Stimulated activated CD4-positive, alpha-beta T cell treated with anti-CD3 and anti-CD28 coated beads, Interleukin-2, amount 100 ng/mL, for 24 hours (primary cell): ENCODE measurements at places on chromosomes 5 and 9.

DNA sequence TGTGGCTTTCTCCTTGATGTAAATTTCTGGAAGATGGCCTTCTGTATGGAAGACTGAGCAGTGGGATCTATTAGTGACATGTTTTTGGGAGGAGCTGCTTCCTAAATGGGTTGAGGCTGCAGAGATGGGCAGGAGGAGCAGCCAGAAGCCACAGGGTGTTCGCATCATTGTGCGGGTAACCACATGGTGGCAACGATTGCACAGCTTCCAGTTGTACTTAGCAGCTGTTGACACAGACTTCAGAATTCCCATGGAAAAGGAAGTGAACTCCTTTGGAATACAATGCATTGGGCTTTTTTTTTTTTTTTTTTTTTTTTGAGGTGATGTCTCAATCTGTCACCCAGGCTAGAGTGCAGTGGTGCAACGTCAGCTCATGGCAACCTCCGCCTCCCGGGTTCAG lies 297.3 kb downstream of the NR3C1 start:
- DNase-seq = no peak

- no peak for DNase-seq
Measured at GRCh38 chr5:38660194-38660668, 103.8 kb upstream of the LIFR start.

DNA sequence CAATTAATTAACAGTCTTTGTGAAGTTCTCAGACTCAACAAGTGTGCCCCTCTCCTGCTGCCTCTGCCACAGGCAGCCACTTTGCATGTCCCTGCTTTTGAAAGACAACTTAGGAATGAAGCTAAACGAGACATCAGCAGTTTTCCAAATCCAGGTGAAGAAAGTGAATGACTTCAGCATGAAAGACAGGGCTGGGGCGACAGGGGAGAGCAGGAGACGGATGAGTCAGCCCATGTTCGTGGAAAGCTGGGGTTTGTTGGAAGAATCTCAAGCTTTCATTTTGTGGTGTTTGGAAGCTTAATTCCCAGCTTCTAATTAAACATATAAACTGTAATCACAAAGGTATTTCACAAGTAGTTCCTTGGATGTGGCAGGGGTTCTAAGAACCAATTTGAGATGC lies 207.8 kb upstream of the MAP3K1 start:
- no peak for DNase-seq

DNA sequence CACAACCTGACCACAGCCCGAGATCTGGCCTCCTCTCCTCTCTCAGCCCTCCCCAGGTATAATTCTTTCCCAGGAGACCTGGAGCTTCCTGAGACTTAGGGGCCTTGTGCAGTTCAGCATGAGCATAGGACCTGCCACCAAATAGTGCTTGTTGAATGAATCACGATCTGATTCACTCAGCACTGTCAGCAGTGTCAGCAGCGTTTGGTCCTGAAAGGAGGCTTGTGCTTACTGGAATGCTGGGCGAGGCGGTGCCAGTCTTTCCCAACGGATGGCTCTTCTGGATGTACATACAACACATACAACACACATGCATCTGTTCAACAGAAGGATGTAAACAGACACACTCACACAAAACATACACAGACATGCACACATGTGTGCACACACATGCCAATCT lies 173.3 kb downstream of the COL23A1 start:
- DNase-seq = no peak

GRCh38 chr5:134046330-134046729 lies 41.6 kb upstream of the VDAC1 start:
- no peak for DNase-seq

GRCh38 chr9:87725356-87725899 lies 491 bp upstream of the CTSL start:
- no peak for DNase-seq

DNA sequence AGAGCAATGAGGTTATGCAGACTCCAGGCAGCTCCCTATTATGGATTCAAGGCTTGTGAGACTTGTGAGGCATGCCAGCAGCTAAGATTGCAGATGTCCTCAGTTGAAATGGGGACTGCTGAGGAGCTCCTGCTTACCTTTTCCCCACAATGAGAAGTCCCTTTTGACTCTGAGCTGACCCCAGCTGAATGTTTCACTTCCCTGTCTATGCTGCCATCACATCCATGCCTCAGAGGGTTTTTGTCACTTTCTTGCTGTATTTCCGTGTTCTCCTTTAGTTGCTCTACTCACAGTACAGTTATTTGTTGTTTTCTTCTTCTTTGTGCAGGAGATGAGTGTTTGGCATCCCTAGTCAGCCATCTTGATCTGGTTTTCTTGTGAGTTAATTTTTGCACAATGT lies 18.8 kb upstream of the OR2S2 start:
- DNase-seq = no peak
